ENCODE measurements at places on chromosomes 3 and 15.

DNA sequence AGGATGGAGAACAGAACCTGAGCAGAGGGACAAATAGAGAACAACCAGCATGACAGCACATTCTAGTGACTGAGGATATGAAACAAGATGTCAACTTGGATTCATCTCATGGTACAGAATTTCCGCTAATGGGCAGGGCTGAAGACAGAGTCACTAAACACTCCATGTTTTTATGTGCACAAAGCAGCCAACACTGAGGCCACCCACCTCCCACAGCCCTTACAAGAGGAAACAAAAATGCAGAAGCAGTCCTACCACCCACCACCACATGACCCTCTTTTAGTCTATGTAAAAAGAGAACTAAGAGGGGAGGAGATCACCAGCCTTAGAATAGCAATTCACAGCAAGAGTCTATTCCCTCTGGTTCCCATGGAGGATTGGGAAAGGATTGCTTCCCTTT is 131.4 kb upstream of the UBE2E2 start:
- no peak for DNase-seq

DNA sequence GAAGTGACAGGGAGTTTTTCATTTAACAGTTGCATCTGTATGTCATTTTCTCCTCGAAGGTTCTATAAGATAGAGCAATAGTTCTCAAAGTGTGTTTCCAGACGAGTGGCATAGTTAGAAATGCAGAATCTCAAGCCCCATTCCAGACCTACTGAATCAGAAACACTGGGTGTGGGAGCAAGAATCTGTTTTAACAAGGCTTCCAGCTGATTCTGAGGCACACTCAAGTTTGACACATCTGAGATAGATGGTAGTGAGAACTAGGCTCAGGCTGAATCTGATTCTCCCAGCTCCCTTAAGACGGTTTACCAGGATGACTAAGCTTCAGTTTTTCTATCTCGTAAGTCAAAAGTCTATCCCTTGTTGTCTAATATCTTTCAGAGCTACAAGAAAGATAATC is 159.8 kb upstream of the NUDT16 start:
- DNase-seq = no peak

DNA sequence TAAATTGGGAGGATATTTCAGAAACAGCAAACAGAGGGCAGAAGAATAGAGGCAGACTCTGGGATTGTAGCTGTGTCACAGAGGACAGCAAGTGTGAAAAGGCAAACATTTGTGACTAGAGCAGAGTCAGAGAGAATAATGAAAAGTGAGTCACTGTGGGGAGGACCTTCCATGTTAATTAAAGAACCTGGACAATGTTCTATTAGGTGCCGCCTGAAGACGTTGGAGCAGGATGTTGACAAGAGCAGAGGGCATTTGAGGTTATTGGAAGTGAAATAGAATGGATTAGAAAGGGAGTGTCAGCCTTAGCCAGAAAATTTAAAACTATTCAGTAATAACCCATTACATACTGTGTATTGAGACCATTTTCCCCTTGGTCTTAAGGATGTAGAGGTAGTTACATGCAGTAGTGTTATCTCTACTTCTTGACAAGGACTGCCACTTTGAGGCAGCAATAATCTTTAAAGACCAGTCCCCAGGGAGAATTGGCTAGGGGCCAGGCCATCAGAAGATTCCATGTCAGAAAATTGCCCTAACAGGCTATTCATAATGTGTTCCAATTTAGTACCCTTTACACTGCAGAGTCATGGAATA is 5.8 kb downstream of the ACKR2 start:
- no peak for DNase-seq

DNA sequence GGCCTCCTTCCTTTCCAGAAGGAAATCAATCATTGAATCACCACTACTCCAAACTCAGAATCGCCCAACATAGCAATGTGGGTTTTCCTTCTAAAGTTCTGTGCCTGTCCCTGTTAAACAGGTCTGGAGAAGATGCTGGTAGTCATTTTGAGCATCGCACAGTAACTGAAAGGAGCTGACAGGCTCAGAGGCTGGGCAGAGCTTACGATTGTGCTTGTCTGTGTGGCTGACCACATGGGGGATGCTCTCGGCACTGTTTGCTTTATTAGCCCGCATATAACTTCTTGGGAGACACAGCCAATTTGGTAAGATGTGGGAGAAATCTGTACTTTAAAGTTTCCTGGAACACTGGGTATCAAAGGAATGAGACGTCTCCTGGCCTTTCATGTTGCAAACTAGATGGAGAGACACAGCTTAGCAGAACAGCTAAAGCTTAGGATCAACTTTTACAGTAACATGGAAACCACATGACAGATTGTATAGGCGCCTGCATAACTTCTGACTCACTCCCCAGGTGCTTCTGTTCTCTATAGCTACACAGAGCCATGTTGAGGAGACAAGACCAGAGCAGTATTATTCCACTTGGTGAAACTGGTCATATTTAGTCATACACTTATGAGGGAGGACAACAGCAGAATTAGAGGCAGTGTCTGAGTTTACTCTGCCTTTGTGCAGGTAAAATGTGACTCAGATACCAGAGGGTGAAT is 374.1 kb downstream of the RORA start:
- DNase-seq = no peak

GRCh38 chr3:155076888-155077287 is 3.2 kb upstream of the MME start:
- no peak for DNase-seq

DNA sequence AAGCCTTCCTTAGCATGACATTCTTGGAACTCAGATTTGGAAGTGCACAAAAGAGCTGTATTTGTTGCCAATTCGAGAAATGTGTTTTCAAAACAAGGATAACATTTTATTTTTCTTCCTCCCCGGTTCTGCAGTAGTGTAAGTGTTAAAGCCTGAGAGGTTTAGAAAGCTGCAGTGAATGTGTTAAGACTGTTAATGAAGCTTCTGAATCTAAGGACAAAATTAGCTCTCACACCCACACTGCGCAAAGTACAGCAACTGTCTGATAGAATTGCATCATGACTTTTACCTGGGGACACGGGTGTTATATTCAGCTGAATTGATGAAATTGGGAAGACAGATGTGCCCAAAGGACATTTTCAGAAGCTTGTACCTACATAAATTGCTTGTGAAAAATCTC is 344.4 kb downstream of the CADM2 start:
- DNase-seq = no peak

DNA sequence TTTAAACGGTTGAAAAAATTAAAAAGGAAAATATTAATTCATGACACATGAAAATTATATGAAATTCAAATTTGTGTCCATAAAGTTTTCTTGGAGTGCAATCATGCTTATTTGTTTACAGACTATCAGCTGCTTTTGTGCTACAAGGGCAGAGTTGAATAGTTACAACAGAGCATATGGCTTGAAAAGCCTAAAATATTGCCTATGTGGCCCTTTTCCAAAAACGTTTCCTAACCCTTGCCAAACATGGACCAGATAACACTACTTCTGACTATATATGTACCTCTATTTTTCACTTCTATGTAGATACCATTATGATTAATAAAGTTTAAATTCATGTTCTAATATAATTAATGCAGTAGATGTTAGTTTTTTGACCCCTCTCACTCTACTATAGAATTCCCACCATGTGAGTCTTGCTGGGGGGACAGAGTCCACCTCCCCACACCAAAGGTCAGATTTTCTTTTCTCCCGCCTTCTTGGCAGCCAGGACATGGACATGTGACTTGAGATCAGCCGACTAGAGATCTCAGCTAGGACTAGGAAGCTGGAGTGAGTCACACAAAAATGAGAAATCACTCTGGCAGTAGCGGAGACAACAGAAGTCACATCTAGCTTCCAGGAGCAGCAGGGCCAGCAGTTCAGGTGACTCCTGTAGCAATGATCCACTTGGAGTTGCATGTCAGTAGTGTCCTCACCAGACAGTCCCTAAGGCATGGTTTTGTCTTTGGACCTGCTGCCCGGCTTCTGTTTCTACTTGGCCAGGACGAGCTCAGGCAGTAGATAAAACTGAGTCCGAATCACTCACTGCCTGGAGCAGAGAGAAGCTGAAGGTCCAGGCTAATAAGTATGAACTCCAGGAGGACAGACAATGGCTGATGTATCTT is 22.4 kb downstream of the CIAO2A start:
- no peak for DNase-seq

DNA sequence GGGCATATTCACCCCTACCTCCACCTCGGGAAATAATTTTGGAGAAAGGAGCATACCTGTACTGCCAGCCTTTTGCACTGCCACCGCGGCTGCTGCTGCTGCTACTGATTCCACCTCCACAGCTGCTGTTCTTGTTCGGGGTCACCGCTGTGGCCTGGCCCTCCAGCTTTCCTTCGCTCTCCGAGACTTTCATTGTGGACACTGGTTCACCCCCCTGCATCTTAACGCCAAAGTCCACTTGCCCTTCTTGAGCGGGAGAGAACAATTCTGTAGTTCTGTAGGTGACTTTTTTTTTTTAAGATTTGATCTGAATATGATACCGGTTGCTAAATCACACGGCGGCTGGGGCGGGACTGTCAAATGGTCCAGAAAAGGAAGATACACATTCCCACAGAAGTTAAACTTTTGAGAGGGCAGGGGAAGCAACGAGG is 701 bp downstream of the OSBPL11 start:
- peak; percentile 23 for DNase-seq

DNA sequence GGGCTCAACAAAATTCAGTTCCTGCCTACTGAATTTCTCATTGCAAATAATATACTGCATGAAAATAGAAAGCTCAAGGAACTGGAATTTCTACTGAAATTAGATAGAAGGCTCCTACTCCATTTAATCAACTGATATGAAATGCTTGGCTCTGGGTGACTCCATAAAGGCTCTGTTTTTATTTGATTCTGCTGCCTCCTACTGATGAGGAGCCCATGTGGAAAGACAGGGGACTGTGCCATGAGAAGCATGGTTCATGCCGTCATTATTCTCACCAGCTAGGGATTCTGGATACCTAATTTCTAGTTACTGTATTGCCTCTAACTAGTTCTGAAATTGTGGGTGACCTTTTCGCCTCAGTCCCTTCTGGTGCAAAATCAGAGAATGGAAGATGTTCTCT is 366.2 kb upstream of the DPH6 start:
- no peak for DNase-seq

GRCh38 chr3:111324645-111325044 is 217.4 kb upstream of the CD96 start:
- no peak for DNase-seq

DNA sequence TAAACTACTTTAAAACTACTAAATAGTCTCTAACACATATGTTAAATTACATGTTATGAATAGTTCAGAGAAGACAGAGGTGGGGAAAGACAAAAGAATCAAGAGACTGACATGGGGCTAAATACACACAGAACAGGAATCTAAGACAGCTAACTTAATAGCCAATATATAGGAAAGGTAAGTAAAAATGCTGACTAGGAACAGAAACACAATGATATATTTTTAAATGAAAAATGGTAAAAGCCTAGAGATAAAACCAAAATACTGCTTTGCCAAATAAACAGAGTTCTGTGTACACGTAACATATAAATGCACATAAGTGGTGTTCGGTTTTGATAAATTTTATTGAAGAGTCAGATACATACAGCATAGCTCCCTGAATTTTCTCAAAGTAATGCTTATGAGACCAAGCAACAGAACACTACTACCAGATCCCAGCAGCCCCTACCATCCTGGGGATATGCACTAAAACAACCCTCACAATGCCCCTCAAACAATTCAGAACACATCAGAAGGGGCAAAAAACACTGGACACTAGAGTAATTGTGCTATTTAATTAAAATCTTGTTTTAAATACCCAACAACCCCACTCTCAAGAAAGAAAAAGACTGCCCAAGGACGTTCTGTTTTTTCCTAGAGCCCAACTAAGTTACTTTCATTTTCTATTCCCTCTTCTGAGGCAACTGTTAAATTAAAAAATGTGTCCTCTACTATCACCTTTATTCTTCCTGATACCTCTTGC is 121.1 kb downstream of the ADAM10 start:
- no peak for DNase-seq

DNA sequence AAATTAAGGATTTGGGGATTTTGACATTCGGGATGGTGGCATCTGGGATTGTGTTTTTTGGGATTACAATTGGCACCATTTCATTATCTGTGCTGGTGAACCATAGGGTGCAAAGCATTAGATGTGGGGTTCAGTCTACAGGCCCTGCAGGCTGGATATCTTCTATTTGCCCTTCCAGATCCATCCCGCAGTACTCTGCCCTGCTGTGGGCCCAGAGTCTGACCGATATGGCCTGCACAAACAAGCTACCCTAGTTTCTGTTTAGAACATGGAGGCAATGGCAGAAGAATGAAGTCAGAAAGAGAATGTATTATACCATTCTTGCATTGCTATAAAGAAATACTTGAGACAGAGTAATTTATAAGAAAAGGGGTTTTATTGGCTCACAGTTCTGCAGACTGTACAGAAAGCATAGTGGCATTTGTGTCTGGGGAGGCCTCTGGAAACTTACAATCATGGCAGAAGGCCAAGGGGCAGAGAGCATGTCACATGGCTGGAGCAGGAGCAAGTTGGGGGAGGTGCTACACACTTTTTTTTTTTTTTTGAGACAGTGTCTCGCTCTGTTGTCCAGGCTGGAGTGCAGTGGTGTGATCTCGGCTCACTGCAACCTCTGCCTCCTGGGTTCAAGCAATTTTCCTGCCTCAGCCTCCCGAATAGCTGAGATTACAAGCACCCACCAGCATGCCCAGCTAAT is 93.7 kb downstream of the NCEH1 start:
- DNase-seq = no peak

DNA sequence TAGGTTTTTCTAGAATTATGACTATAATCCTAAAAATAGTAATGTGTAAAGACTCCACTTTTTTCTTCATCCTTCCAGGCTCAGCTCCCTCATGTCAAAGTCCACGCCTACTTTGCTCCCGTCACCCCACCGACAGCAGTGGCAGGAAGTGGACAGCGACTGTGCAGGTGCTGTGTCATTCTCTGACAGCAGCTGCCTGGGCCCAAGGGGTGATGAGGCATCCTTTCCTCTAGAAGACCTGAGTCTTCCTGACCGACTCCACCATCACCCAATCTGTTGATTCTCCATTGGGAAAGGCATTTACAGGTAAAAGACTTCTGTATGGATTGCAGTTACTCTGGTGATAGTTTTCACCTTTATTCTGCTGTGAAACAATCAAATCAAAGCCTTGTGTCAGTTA is 54.8 kb downstream of the UBP1 start:
- DNase-seq = peak; percentile 61

GRCh38 chr3:27554706-27555105 is 70.5 kb upstream of the SLC4A7 start:
- no peak for DNase-seq

DNA sequence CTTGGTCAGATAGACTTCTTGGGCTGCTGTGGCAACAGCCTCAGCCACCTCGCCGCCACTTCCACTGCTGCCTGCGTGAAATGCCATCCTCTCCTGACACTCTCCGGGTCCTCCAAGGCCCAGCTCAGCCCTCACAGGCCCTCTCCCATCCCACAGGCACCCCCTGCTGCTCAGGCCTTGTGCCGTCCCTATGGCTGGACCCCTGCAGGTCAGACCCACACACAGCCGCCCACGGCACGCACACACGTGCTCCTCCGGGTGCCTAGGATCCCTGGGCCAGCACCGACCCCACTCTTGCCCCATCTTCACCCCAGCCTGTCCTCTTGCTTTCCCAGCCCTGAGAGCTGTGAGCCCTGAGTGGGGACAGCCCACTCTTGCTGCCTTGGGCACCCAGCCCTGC is 19.7 kb downstream of the CFAP100 start:
- no peak for DNase-seq
